Sigmoid colon (tissue), 7 donors: ENCODE measurements at places on chromosomes 13 and 19.

- DNase-seq: peak; percentile 97
Observed at GRCh38 chr19:6271721-6272410, 7.9 kb downstream of the MLLT1 start.

GRCh38 chr13:25135896-25136295, 36.2 kb downstream of the AMER2 start:
- DNase-seq: no peak

- DNase-seq: no peak
Observed at GRCh38 chr19:45117167-45117594, 24.2 kb downstream of the PPP1R37 start.

- DNase-seq: no peak
Observed at GRCh38 chr13:24458736-24459135, 53.8 kb downstream of the PARP4 start.

GRCh38 chr13:24052547-24053518, 107.7 kb upstream of the SPATA13 start:
- DNase-seq: peak; percentile 87

DNA sequence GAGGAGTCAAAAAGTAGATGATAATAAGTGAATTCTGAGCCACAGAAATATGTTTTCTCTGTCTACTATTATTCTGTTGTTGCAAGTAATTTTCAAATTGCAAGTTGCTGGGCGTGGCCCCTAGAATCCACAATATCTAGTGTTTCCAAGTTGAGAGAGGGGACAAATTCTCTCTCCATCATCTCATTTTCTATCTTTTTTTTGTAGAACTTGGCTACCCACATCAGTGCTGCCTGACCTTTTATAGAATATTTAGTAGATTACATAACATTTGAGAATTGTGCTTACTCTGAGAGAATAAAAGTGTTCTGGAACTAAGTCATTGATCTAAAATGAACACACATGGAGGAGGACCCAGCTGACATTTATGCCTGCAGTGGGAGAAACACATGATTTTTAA, 110.9 kb upstream of the CSNK1A1L start:
- no peak for DNase-seq

- DNase-seq: no peak
Observed at GRCh38 chr13:86684402-86684801, 885.2 kb upstream of the SLITRK6 start.

DNA sequence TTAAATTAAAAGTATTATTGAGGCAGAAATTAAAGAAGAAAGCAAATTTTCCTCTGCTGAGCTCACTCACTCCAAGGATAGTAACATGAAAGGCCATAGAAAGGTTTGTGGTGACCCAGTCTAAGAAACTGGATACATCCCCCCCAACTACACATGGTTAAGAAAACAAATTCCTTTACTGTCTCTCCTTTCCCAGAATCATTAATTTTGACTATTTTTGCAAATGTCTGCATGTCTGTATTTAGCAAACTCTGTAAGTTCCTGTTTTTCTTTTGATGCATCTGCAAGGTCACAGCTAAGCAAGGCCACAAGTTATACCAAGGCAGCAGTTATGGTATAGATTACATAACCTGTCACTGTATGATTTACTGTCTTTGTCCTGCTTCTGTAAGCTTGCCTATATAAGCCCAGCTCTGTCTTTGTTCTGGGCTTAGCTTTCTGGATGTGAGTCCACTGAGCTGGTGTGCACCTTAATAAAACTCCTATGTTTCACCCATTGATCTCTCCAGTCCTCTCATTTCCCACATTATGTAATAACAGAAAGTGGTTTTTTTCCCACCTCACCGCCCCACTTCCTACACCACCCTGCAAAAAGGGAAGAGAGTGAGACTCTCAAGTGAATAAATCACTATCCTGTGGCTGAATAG, 8.5 kb upstream of the ZNF83 start:
- no peak for DNase-seq

- DNase-seq: peak; percentile 94
Observed at GRCh38 chr19:16381756-16382401, 57.3 kb downstream of the KLF2 start.

- peak; percentile 92 for DNase-seq
Observed at GRCh38 chr13:51451467-51452360, 1.1 kb downstream of the INTS6 start.

DNA sequence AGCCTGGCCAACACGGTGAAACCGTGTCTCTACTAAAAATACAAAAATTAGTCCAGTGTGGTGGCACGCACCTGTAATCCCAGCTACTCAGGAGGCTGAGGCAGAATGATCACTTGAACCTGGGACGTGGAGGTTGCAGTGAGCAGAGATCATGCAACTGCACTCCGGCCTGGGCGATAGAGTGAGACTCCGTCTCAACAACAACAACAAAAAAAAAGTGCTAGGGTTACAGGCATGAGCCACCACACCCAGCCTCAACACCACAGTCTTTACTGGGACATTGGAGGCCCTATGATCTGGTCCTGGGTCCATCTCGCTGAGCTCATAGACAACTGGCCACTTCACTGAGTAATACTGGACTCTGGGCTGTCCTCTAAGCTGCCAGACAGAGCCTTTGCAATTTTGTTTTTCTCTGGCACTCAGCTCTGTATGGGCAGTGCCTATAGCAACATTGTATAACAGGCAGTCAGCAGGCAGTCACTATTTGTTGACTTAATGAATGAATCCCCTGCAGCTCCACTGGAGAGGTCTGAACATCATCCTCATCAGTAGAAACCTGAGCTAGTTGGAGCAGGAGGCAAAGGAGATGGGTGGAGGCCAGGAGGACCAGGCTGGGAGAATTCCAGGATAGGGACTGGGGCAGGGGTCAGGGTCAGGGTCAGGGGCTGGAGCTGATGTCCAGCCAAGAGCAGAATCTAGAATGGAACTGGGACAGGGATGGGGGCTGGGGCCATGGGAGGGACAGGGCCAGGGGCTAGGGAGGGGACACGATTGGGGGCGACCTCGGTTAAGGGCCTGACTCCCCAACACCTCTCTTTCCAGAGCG, 8.1 kb downstream of the BLOC1S3 start:
- no peak for DNase-seq

DNA sequence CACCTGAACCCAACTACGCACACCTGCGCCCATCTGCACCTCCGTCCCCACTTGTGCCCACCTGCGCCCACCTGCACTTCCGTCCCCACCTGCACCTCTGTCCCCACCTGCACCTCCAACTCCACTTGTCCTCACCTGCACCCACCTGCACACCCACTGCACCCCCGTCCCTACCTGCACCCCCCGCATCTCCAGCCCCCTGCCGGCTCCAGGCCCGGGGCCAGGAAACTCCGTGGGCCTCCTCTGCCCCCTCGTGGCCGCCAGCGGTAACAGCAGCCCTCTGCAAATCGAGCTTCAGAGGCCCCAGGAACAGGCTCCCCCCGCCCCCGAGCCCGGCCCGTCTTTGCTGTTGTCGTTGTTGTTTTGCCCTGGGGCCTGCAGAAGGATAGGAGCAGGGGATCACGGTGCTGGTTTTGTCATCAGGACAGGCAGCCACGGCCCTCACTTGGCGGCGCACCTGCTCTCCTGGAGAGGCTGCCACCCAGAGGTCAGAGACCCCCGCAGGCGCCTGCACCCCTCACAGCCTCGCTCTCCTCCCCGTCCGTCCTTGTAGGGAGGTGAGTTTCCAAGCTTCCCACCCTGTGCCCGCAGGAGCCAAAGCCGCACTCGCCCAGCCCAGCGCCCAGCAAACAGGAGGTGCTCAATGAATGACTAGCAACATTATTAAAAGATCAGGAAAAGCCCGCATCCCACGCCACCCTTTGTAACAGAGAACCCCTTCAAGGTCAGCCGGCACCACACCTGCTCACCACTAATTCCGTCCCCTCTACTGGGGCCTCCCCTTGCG, 65.4 kb downstream of the GNG7 start:
- DNase-seq: peak; percentile 75

DNA sequence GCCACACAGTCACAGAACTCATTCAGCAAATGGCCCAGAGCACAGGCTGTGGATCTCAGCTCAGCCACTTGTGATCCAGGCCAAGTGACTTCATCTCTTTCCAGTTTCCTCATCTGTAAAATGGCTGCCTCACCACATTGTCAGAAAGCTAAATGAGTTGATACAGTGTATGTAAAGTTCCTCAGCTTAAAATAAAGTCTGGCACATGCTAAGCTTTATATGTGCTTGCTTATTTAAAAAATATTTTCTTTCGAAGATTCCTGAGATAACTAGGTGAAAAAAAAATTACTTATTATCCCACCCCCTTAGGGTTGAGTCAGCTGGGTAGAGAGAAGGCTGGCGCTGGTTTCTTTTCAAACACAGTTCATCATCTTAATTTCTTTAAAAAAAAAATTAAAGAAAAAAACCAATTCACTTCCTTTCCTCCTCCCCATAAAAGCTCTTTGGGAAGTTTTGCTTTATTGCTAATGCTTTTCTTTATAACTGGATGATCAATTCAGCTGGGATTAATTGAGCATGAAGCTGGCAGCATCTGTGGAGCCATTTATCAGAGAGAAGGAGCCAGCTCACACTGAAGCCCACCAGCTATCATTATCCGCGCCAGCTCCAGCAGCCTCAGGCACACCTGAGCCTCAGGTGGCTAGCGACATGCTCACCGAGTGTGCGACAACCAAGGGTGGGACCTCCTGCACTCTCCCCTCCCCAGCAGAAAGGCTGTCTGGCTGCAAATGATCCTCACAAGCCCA, 354.9 kb downstream of the FOXO1 start:
- no peak for DNase-seq

DNA sequence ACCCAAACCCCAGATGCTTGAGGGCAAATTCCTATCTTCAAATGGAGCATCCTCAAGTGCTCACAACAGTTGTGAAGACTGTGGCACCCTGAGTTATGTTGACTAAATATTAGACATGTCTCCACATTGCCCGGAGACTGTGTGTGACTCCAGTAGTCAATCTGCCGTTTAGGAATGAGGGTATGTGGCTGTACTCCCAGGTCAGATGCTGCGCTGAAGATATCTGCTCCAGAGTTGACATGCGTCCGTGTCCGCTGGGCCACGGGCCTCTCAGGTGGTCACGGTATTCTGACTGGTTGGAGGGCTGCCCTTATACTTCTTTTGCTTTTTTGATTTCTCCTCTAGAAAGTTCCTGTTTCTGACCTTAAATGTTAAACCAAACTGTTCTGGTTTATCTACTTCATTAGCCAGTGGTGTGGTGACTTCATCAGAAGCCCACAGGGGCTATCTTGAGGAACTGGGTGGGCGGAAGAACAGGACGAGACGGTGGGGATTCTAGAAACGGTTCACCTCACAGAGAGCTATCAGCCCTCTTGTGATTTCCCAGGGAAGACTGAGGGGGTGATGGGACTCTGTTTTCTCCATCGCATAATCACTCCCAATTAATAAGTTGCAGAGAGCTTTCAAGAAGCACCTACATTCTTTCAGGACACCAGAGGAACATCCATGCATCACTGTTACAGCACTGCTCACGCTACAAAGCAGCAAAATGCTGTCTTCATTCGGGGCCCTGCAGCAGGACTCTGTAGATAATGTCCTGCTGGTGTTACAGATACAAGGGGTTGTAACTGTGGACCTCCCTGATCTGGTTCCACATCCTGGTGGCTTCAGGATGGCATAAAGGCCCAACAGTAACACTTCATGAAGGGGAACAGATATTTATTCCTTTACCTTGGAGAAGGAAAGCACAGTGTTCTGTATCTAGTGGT, 1.3 kb upstream of the LCP1 start:
- DNase-seq: no peak

GRCh38 chr19:42546831-42547500, 18.7 kb upstream of the CEACAM1 start:
- DNase-seq: no peak

- no peak for DNase-seq
Observed at GRCh38 chr13:91401920-91402319, 3.5 kb downstream of the GPC5 start.

DNA sequence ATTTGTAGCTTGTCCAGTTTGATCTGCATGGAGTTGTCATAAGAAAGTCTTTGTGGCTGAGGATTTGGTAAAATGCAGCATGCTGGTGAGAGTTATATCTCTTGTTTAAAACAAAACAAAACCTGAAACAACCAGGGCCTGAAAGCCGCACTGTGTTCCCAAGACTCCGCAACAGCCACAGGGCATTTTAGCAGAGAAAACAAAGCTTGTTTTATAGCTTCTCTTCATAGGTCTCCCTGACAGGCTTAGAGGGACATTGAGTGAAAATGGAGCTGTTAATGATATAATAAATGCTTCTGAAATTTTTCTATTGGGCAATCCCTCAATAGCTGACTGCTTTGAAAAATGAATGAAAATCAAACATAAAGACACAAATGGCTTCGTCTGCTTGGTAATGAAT, 148.7 kb upstream of the RNF113B start:
- no peak for DNase-seq

GRCh38 chr19:35955881-35956634, 19.9 kb downstream of the LRFN3 start:
- DNase-seq: no peak

DNA sequence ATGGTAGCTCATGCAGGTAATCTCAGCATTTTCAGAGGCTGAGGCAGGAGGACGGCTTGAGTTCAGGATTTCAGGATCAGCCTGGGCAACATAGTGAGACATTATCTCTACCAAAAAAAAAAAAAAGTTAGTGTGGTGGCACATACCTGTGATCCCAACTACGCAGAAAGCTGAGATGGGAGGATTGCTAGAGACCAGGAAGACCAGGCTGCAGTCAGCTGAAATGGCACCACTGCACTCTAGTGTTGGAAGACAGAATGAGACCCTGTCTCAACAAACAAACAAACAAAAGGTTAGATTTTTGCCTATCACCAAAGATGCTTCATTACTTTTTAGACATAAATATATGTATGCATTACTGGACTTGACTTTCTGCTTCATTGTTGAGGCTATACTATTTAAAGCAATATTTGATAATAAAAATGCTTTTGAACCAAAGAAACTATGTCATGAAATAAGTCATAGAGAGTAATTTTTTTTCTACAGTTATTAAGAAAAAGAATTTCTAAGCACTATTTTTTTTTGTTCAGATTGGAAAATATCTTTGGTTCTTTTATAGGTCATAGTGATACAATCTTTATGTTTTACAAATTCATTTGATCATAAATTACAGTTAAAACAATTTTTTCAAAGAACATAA, 1180.1 kb upstream of the ATXN8OS start:
- no peak for DNase-seq

GRCh38 chr13:45696610-45697226, 5.4 kb upstream of the CBY2 start:
- DNase-seq: no peak

- no peak for DNase-seq
Observed at GRCh38 chr13:29484236-29484635, 111.3 kb downstream of the SLC7A1 start.

GRCh38 chr13:72384879-72385278, 342.6 kb downstream of the MZT1 start:
- DNase-seq: no peak

- no peak for DNase-seq
Observed at GRCh38 chr19:34576292-34576691, 94.7 kb downstream of the WTIP start.

- peak; percentile 92 for DNase-seq
Observed at GRCh38 chr13:50123862-50124535, 108.8 kb downstream of the KCNRG start.
